ENCODE measurements at places on chromosomes 7 and 10.

DNA sequence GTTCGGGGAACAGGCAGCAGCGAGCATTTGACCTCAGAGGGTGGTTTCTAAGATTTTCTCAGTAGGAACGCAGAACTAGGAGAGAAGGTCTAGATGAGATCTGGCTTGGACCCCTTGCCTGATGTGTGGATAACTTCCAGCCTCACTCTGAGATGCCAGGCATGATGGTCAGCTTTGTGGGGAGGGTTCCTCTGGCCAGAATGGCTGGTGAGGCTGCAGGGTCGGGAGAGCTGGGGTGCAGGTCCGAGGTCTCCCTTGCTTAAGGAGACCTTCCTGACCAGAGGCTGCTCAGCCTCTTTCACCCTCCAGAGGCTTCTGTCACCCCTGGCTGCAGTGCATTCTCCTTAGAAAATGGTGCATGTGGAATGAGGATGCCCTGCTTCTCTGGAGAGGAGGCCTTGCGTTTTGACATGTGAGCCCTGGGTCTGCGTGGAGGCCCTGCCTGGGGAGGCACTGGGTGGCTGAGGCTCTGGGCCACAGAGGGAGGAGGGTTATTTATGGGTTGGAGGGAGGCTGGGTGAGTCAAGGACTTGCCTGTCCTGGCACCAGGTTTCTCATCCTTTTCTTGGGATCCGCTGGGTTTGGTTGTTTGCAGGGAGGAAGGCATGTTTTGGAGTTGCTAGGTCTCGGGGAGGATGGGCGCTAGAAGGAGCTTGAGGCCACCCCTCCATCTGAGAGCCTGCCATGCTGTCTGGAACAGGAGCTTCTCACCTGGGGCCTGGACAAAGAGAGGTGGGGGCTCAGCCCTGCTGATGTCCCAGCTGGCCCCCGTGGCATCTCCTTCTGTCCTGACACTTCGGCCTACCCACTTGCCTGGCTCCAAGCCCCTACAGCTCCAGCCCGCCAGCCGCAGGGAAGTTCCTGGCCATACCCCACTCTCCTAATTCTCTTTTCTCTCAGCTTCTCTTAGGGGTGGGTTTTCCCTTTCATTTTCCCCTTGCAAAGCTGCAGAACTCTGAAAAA is 3.9 kb downstream of the FAM241B start:
- no peak for DNase-seq

DNA sequence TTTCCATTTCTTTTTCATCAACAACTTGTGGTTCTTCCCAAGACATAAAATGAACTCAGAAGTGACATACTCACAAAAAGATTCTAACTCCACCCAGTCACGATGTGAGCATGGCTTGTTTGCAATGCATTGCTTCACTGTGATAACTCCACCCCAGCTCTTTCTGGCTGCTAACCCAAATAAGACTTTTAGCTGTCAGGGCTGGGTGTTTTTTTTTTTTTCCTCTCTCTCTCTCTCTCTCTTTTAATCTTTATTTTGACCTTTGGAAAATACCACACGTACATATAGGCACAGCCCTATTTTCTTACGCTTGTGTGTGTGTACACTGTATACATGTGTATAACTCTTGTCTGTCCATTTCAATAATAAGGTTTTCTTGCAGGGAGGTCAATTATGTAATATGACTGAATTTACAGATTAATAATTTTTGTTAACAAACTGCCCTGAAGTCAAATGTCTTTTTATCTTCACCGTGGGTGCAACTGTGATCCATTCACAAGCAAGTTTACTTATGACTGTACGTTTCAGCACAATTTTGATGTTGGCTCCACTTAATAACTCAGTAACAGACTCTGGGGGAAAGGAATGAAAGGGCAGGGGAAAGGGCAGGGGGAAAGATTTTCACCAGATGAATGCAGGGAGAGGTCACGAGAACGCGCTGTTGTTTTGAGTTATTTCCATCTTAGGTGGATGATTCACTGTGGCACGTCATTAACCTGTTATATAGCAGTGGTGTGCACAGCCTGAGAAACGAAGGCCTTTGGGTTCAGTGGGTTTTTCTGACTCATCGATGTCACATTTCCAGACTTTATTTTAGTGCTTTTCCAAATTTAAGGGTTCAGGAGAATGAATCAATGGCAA is 49.1 kb downstream of the APBB1IP start:
- no peak for DNase-seq

DNA sequence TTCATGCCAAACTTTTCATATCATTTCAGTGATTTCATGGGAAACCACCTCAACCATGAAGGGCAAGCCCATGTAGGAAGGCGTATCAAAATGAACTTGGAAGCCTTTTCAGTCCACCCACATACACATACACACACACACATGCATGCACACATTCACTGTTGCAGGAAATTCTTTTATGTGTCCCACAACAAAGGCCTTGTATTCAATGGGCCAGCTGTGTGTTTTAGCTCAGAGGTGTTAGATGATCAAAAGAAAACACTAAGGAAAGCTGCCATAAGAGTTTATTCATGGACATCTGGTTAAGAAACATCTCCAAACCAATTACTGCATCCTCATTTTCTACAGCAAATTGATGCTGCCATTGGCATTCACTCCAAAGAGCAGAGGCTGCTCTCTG is 74.4 kb upstream of the STK17A start:
- no peak for DNase-seq

DNA sequence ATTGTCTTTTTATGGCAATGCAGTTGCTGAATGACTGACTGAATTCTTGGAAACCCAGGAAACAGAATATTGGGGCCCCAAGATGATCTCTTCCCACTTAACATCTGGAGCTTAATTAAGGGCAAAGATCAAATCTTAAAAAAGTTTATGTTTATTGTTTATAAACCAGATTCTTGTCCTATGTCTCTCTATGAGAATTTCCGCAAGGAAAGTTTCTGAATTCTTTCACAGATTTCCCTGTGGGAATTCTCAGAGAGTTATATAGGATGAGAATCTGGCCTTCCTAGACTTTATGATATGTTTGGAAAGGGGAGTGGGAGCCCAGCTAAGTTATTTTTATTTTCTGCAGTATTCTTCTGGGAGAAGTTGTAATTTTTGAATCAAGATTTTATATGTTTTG is 166.3 kb downstream of the RNLS start:
- no peak for DNase-seq

DNA sequence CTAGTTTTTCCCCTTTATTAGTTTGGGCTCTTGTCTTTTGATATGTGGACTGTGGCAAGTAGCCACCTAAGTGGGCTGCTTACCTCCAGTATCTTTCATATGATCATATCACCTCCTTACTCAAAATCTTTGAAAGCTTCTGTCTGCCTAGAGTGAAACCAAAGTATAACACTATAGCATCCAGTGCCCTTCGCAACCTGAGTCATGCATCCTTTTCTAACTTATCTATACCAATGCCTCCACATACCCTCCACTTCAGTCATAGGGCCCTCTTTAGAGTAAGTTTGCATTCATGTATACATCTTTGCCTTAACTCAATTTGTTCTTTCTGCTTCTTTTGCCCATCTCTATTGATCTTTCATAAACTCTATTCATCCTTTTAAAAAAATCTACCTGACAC is 15.7 kb upstream of the MACC1 start:
- DNase-seq = no peak

DNA sequence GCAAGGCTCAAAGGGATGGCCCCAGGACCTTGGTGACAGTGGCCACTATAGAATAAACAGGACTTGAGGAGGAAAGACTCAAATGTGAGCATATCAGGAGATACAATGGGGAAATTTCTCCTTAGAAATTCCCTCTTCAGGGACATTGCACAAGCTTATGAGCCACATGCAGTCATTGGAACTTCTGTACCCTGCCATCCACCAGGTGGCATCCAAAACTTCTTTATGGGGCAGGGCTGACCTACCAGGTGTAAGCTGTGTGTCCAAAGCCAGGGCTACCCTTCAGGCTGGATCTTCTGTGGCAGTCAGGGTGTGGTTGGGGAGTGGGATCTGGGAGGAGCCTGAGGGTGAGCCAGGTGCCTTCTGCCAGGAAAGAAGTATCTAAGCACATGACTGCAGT is 36.6 kb upstream of the LRRC18 start:
- DNase-seq = no peak

DNA sequence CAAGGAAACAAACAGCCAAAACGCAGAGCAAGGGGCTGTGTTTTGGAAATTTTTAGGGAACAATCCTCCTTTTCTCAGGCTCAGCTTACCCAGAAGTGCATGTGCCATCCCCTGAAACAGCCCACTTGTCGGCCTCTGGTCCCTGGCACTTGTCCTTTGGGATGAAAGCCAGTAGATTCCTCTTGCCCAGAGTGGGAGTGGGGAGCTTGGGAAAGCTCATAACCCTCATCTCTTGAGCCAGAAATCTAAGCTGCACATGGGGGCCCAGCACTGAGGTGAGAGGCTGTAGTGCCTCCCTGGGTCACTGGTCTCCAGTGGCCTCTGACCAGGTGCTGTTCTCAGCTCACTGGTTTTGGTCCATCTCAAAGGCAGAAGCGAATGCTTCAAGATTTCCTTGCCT is 150.3 kb downstream of the RNF216 start:
- DNase-seq = no peak

DNA sequence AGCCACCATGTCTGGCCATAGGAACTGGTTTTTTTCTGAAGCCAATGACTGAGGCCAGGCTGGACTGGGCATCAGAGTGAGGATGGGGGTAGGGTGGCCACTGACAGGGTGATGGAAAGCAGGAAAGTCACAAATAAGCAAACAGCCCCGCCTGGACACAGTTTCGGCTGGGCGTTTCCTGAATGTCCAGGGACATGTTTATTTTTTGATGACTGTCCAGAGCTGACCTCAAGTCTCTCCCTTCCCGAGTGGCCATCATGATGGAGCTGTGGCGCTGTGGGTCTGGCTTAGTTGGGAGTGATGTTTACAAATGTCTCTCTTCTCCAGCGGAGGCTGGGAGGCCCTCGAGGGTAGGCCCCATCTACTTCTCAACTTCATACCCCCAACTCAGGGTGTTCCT is 37.1 kb upstream of the COMTD1 start:
- DNase-seq = no peak

GRCh38 chr7:43385309-43385680 is 197.6 kb upstream of the STK17A start:
- DNase-seq = no peak

DNA sequence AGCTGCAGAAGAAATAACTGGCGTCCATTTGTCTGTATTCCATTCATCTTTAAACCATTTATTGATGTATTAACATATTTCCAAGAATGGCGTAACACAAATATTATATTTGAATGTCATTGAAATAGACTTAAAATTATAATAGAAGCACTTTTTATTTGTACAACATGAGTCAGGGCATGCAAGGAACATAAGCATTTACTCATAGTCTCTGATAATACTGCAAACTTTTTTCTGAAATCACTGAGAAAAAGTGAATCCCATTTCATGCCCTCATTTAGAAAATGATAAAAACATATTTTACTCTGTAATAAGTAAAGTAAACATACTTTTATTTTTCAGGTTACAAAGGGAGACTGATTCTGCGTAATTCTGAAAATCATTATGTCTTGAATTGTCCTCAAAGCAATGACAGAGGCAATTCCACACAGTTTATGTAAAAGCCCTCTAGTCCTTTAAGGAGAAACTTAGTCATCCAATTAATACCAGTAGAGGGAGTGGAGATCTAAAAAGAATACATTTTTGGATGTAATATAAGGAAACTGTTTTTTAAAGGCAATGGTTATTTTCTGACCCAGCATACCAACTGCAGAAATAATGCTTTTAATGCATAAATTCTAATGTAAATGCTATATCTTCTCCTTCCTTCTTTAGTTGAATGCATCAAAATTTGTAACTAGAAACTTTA is 58.1 kb downstream of the AGMO start:
- DNase-seq = no peak

DNA sequence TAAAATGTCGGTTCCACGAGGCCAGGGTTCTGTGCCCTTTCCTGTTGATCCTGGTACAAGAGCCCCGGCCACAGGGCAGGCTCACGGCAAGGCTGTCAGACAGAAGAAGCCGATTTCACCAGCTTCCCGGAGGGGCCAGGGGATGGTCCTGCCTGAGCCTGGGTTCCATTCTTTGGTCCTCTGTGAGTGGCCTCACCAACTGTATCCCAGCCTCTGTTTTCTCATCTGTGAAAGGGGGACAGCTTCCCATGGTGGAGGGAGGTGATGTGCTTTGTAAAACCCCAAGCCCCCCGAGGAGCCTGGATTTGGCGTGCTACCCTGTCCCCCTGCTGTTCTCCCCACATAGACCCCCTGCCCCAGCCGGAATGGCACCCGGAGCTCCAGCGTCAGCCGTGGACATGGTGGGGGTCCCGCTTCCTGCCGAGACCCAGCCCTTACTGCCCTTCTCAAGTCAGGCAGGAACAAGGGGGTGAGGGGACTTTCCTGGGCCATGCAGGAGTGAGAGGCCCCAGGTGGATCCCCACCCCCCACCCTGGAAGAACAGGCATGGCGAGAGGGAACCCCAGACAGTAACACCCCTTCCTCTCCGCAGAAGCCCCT is 28.3 kb upstream of the ELFN1 start:
- DNase-seq = no peak

DNA sequence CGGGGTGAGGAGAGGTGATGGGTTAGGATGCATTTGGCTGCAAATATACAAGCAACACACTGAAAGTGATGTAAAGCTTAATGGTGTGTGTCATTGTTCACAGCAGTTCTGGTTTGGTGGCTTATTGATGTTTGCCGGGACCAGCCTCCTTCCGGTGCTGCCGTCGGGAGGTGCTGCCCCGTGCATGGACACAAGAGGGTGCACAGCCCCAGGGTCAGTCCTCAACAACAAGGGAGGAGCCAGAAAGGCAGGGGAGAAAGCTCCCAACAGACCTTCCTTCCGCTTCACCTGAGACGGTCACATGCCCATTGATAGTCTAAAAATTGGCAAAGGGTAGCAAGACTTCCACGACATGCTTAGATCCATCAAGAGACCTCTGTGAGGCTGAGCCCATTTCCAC is 9.5 kb downstream of the RNF32 start:
- DNase-seq = no peak

DNA sequence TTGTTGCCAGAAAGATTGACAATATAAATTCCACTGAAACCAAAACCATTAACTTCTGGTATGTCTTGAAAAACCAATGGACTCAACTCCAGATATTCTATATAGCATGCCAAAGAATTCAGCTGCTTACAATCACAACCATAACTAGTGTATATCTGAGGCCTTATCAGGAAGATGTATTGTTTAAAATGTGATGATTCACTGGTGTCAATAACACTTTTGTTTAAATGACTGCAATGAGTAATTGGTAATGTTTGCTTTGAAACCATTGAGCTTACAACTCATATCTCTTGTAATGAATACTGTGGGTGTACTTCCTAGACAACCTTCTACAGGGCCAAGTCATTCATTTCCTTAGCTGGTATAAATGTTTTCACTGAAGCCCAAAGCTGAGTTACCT is 727.9 kb upstream of the KCND2 start:
- DNase-seq = no peak

GRCh38 chr10:127275793-127276450 is 79.5 kb upstream of the INSYN2A start:
- DNase-seq = no peak

DNA sequence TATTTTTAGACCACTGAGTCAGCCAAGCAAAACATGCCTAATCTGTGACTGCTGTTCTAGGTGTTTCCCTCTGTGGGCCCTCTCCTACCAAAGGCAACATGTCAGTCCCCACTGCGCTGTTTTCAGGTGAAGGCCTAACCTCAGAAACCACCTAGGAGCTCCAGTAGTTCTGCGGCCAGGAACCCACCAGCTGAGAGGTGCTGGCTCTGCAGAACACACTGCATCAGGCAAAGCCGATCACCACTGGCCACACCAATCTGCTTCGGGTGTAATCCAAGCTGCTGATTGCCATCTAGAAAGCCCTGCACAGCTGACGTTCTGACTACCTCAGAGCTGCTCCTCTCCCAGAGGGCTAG is 14.9 kb downstream of the CAMK2G start:
- no peak for DNase-seq

GRCh38 chr7:103432712-103433111 is 13.3 kb downstream of the SLC26A5 start:
- DNase-seq = no peak

Measured in NCI-H1417 treated with DMSO at 0.1 percent for 48 hours (cell line).